Fibroblast of skin of back (primary cell): ENCODE measurements at places on chromosomes 5 and 9.
A peak's percentile ranks its signal among the peaks of the same experiment; 100 is the strongest.

DNA sequence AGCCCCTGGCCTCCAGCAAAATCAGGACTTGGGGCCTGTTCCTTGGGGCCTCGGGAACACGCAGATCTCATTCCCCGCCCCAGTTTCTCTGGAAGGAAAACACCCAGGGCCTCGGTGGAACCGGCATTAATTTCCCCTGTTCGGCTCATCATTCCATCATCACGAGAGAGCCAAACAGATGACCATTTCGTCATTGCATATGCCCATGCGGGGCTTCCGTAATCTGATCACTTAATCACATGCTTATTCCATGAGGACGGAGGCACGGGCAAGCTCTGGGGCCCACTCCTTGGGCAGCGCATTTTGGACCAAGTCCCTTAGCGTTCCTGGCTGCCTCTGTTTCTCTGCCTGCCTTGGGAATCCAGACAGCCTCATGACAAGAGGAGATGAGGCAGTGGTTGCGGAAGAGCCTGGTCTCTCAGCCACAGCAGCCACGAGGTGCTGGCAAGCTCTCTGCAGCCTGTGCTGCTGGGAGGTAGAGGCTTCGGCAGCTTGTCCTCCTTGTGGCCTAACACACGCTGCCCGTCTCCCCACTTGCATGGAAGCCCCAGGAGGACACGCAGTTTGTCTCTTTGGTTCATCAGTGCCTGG, 65.0 kb upstream of the IER5L start:
- no peak for DNase-seq

GRCh38 chr5:16483361-16483760, 17.8 kb upstream of the ZNF622 start:
- DNase-seq, result no peak

DNA sequence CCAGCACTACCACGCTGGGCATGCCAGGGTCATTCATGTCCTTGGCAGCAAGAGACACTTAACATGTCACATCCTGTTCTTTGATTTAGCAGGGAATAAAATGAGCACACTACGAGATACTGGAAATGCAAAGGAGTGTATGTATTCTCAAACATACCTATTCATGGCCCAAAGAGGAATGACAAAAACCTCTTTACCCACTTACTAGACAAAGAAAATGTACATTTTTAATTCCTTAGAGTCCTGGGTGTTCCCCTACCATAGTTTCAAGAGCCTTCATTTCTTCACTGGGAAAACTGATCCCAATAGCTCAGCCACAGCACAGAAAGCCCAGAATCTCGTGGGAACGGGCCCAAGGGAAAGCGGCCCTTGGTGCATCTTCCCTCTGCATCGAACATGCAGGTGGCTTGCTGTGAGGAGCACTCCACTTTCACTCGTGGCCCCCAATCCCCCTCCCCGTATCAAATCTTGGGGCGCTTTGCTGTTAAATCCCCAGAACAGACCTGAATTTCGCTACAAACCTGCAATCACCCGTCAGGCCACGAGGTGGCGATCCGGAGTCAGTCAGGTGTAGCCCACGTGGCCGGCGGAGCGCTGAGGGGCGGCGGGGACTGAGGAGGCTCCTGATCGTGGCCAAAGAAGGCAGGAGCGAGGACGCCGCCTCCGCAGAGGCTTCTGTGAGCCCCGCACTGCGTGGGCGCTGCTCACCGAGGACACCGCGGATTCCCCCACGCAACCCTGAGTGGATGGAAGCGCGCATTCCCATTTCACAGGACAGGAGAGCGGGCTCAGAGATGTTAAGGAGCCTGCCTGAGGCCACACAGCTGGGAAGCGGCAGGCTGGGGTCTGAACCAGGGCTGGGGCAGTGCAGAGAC, 91.4 kb downstream of the LMX1B start:
- peak; percentile 56 for DNase-seq

GRCh38 chr5:66933066-66933465, 263.5 kb downstream of the CD180 start:
- DNase-seq, result peak; percentile 89

GRCh38 chr5:142304013-142304701, 20.7 kb downstream of the SPRY4 start:
- peak; percentile 60 for DNase-seq

DNA sequence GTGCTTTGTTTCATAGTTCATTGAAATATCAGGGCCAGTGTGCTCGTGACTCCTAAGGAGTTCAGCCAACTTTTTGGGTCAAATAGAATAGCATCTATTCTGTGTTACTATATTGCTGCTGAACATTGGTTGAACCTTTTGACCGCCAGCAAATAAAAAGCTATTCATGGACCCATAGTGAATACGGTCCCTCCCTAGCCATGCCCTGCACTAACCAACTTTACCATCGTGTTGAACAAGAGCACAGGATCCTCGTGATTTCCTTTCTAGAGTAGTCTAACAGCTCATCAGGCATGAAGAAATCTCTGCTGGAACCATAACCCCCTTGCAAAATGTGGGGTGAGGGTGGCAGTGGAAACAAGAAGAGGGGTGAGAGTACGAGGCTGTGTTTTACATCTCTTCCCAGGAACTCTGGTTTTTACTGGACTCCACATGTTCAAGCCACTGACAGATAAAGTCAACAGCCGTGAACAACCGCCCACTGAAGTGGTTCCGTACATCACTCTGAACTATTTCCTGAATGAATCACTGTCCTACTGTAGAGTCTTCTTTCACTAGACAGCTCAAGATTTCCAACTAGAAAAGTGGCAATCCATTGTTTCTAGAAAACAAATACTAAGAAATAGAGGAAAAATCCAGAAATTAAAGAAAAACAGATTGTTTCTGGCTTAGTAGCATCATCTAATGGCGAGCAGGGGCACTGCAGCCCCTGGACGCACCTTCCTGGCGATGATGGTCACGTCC, 70.1 kb upstream of the SPATA31E1 start:
- DNase-seq, result peak; percentile 55

DNA sequence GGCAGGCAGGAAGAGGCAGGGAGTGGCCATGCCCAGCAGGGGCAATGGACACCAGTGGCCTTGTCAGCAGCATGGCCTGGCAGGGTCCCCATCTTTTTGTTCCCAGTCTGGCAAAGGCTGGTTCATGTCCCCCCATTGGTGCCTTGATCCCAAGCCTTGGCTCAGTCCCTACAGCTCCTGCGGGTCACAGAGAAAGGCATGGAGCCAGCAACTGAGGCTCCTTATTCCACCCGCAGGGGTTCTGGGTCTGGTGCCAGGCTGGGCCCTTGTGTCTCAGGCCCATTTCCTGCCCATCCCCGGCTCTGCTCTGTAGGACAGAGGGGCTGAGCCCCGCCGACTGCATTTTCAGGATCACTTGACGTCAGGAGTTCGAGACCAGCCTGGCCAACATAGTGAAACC, 14.0 kb downstream of the TRIM14 start:
- DNase-seq, result no peak
